CD4-positive, alpha-beta T cell treated with Interleukin-6 for 4 hours (primary cell): ENCODE measurements at places on chromosomes 3 and 15.

DNA sequence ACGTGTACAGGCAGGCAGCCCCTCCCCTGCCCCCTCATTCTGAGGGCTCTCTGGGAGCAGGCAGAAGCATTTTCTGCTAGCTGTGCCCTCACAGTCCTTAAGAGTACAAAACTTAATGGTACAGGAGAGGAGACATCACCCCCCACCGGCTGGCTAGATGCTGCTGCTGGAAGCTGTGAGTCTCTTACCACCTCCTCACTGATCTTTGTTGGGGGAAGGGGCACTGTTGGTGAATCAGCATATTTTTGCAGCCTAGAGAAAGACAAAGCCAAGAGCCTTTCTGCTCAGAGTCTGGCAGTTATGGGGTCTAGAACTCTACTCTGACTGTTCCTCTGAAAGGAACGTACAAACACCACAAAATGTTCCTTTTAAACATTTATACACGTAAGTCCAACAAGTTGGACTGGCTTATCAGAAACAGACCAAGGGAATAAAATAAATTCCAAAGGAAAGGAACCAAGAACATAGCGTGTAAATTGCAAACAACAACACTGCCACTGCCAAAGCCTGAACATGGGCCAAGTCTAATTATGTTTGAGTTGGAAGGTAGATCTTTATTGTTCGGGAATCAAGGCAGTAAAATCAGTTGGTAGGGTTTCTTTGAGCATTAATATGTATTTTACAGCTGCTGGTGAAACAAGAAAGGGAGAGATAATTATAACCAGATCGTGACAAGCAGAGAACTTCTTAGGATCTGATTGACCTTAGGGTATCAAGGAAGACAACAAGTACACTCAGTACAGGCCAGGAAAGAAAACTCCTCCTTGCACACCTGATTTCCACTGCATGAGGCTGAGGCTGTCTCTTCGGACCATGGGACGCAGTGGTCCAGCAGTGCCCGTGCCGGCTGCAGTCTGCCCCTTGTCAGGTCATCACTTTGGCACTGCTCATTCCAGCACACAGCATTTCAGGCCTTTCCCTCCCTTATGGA is 27.4 kb downstream of the CLK3 start:
- no peak for DNase-seq

DNA sequence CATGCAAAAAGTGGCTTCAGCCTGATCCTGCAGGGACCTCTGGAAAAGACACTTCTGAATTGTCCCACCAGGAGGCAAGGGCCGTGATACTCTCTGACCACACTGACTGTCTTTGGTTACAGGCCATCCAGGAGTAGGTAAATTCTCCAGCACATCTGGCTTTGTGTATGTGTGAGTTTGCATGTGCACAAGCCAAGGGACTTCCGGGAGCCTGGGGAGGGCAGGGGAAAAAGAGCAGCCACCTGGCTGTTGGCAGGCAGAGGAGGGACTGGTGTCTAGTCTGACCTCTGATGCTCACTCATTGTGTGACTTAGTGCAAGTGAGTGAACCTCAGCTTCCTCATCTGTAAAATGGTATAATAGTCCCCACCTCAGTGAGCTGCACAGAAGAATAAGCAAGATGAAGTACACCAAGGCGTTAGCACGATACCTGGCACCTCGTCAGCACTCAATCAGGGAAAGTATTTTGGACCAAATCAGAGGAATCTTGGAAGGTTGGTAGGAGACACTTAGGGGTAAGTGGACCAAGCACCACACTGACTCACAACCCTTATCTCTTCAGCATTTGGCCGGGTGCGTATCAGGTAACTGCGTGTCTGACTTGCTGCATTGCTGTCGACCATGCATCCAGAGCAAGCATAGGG is 19.1 kb downstream of the KLHL6 start:
- no peak for DNase-seq

GRCh38 chr3:42633544-42633943 is 20.0 kb upstream of the ZBTB47 start:
- DNase-seq, result no peak

DNA sequence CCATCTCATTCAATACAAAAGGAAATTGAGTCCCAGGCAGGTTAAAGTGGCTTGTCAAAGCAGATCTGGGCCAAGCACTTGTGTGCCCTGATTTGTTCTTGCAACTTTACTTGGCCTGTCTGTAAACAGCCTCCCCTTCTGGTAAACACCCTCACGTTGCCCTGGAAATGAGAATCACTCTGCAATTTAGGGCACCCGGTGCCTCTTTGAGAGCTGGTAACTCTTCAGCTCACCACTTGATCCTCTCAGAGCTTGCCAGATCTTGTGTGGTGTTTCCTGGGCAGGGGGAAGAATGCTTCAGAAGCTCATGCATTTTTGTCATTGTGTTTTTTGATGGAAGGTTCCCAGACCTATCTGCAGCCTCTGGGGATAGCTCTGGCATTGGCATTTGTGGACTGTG is 11.3 kb downstream of the MED12L start:
- no peak for DNase-seq

GRCh38 chr3:49219132-49219531 is 47.7 kb downstream of the KLHDC8B start:
- DNase-seq, result no peak

DNA sequence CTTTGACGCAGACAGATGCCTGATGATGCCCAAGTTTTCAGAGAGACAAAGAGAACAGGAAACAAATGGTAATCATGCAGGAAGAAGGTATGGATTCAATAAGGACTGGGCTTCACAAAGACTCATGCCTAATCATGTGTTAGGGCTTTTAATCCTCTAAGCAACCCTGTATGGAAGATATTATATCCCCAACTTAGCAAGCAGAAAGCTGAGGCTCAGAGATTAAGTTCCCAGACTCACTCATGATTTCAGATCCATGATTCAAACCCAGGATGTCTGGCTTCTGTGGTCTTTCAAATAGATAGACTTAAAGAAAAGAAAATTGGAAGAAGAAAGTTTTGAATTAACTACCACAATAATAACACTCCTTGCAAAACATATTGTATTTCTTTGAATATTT is 4.1 kb upstream of the CLASP2 start:
- no peak for DNase-seq

DNA sequence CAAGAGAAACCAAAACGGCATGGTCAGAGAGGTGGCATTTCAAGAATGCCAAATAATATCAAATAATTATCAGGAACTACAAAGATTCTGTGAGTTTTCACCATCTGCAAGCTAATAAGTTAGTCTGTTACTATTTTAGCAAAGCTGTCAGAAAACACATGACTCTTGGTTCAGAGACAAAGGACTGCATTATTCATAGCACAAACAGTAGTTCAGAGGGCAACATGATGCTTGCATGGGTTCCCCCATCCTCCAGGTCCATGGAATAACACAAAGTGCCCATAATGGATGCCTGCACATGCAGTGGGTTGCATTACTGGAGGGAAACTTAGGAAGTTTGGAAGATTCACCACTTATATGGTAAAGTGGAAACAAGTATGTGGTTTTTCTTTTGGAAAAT is 228.8 kb upstream of the ALCAM start:
- DNase-seq, result no peak

GRCh38 chr3:120424976-120425570 is 25.7 kb downstream of the FSTL1 start:
- no peak for DNase-seq

GRCh38 chr3:151351219-151351618 is 21.9 kb upstream of the P2RY13 start:
- DNase-seq, result no peak

- no peak for DNase-seq
These were observed 44.4 kb upstream of the ST3GAL6 start for GRCh38 chr3:98718730-98719129.

DNA sequence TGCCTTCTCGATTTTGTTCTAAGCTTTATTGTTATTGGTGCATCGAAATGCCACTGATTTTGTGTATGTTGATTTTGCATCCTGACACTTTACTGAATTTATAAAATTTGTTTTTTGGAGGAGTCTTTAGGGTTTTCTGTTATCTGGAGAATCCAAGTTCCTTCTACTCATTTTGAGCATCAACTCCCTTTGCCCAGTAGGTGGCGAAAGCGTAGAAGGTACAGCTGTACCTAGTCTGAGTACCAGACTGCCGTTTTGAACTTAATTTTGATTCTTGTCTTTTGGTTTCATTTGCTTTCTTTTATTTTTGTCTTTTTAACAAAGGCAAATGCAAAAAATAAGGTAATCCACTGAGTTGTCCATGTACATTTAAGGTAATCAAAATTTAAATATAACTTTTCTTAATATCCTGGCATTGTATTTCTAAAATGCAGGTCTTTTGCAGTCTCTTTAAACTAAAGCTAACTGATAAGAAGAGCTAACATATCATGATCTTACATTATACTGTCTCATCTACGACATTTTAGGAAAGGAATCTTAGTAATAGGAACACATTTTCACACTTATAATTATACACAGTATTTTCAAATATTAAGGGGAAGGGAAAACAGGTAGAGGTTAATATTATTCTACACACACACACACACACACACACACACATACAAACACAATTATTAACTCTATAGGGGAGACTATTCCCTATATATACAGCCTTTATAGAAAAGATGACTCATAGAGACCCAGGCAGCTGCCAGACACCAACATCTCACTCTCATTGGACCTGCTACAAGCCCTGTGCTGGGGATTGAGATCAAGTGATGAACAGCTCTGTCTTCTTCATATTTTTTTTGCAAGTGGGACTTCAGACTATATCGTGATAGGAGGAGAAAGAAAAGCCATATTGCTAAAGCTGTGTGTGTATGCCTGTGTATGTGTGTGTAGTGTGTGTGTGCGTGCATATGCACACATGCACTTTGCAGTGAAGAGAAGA is 71.8 kb downstream of the SYNPR start:
- DNase-seq, result peak; percentile 6

GRCh38 chr3:104316118-104316517 is 1050.6 kb upstream of the ALCAM start:
- no peak for DNase-seq

GRCh38 chr3:197017003-197017402 is 12.6 kb downstream of the MELTF start:
- DNase-seq, result no peak

DNA sequence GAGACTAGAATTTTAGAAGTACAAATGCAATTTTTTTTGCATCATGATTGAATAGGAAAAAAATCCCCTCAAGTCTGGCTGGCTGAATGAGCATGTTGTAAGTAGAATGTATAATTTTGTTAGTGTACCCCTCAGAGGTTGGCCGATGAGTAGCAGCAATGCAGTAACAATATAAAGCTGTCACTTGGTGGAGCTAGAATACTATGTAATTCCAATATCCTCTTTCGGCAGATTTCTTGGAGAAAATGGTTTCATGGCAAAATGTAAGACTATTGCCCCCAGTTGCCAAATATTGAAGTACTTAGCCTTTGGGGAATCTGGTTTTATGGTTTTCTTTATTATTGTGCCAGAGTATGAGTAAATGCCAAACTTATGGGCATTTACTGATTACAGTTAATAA is 39.8 kb upstream of the SGO1 start:
- DNase-seq, result no peak

GRCh38 chr3:40996382-40996781 is 202.9 kb upstream of the CTNNB1 start:
- DNase-seq, result no peak

DNA sequence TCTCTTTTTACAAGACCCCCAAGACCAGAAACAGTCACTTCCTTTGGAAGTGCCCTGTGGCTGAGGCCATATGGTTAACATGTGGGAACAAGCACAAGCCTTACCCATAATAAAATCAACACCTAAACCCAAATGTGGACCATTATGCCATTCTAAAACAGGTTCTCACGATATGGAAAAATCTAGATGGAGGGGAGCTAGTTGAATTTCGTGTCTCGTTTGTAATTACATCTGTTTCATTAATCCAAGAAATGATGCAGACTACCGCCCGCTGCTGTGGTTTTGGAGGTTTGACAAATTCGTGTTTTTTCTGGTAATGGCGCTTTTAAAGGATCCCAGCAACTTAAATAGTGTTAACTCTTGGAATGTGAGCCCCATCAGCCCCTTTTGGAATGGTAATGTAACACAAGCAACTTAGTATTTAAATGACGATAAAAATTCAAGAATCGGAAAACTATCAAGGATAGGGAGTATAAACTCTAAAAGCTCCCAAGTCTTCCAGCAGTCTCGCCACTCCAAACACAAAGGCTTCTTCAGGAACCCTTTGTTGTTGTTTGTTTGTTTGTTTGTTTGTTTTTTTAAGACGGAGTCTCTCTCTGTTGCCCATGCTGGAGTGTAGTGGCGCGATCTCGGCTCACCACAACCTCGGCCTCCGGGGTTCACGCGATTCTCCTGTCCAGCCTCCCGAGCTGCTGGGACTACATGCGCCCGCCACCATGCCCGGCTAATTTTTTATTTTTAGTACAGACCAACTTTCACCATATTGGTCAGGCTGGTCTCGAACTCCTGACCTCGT is 1.1 kb downstream of the CNBP start:
- DNase-seq, result no peak

GRCh38 chr15:60914360-60914759 is 314.7 kb downstream of the RORA start:
- DNase-seq, result no peak

DNA sequence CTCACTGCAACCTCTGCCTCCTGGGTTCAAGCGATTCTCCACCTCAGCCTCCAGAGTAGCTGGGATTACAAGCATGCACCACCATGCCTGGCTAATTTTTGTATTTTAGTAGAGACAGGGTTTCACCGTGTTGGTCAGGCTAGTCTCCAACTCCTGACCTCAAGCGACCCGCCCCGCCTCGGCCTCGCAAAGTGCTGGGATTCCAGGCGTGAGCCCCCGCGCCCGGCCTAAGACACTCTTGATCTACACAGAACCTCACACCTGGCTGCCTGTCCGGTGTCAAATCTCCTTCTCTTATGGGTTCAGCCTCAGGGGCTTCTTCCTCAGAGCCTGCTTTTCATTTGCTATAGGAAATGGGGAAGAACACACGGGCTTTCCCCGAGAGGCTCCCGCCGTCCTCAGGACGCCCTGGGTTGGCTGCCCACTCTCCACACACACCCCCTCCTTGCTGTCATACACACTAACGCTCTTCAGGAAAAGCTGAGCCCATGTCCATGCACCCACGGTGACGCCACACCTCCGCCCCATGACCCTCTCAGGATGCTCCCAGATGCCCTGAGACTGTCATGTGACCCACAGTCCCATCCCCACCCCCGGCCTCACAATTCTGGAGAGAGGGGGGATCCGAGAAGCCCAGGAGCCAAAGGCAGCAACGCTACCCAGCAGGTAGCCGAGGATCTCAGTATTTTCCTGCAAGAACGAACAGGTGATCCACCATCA is 10.4 kb downstream of the TMEM44 start:
- DNase-seq, result no peak

DNA sequence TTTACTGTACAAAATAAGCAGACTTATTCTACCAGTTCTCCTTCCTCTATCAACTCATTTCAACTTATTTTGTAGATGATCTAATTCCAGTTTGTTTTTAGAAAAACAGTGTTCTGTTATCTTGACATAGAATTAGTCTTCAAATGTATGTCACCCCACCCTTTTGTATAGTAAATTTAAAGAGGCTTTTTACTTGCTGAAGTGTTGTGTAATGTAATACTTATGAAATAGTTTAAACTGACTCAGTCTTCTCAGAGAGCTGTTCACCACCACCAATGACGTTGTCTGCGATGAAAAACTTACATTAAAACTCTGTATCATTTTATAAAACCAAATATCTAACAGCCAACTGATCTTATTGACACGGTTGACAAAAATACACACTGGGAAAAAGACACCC is 82.9 kb downstream of the RAP2B start:
- no peak for DNase-seq

GRCh38 chr3:58659051-58659675 is 7.4 kb downstream of the FAM3D start:
- no peak for DNase-seq

- no peak for DNase-seq
These were observed 782 bp upstream of the BCL6 start for GRCh38 chr3:187746059-187746441.

GRCh38 chr3:177106184-177106583 is 91.1 kb downstream of the TBL1XR1 start:
- peak; percentile 21 for DNase-seq
